ENCODE measurements at places on chromosomes 4 and X.

GRCh38 chrX:44451056-44451455 lies 91.6 kb downstream of the FUNDC1 start:
- no peak for DNase-seq

DNA sequence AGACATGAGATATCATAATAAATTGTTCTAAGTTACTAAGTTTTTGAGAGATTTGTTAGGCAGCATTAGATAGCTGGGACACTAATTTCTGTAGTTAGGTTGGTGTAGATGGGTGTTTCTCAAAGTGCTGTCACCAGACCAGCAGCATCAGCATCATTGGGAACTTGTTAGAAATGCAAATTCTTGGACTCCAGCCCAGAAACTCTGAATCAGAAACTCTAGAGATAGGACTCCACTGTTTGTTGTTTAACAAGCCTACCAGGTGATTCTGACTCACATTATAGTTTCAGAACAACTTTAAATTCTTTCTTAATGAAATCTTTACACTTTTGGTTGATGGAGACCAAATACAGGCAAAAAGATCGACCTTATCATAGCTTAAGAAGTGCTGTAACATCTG lies 173.7 kb downstream of the PABPC4L start:
- DNase-seq: no peak

DNA sequence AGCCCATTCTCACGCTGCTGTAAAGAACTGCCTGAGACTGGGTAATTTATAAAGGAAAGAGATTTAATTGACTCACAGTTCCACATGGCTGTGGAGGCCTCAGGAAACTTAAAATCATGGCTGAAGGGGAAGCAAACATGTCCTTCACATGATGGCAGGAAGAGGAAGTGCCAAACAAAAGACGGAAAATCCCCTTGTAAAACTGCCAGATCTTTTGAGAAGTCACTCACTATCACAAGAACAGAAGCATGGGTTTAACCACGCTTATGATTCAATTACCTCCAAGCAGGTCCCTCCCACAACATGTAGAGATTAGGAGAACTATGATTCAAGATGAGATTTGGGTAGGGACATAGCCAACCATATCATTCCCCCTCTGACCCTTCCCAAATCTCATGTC lies 335.5 kb downstream of the IL15 start:
- no peak for DNase-seq

- DNase-seq: no peak
These were observed 62.9 kb downstream of the ANAPC4 start for GRCh38 chr4:25439918-25440477.

GRCh38 chr4:26424838-26425237 lies 65.4 kb downstream of the CCKAR start:
- no peak for DNase-seq

DNA sequence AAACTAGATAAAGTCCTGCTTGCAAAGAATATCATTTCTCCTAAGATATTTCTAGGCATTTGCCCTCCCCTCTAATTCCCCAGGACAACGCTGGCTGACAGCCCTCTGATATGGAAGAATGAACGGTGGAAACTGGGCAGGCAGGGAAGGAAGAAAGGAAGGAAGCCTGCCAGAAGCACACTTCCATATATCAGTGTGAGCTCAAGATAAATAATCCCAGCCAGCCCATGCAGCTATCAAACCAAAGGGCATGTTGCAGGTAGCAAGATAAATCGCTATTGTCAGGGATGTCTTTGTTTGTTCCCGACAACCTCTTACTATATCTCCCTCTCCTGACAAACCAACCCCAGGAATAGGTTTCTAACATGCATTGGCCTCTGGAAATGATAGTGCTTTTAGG lies 412.8 kb downstream of the HNRNPD start:
- no peak for DNase-seq

DNA sequence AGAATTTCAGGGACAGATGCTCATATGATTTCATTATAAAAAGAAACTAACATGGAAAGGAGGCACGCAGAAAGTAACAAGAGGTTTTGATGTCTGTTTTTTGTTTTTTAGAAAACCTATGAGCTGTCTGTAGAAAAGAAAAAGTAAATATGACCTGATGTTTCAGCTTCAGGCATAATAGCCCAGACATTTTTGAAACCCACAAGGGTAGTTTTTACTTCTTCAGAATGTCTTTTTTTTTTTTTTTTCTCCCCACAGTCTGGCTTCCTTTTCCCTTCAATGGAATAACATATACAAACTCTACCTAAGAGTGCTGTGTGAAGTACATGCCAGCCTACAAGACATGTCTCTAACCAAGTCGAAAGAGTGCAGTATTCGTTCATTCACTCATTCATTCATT lies 18.3 kb upstream of the STX18 start:
- DNase-seq: no peak

DNA sequence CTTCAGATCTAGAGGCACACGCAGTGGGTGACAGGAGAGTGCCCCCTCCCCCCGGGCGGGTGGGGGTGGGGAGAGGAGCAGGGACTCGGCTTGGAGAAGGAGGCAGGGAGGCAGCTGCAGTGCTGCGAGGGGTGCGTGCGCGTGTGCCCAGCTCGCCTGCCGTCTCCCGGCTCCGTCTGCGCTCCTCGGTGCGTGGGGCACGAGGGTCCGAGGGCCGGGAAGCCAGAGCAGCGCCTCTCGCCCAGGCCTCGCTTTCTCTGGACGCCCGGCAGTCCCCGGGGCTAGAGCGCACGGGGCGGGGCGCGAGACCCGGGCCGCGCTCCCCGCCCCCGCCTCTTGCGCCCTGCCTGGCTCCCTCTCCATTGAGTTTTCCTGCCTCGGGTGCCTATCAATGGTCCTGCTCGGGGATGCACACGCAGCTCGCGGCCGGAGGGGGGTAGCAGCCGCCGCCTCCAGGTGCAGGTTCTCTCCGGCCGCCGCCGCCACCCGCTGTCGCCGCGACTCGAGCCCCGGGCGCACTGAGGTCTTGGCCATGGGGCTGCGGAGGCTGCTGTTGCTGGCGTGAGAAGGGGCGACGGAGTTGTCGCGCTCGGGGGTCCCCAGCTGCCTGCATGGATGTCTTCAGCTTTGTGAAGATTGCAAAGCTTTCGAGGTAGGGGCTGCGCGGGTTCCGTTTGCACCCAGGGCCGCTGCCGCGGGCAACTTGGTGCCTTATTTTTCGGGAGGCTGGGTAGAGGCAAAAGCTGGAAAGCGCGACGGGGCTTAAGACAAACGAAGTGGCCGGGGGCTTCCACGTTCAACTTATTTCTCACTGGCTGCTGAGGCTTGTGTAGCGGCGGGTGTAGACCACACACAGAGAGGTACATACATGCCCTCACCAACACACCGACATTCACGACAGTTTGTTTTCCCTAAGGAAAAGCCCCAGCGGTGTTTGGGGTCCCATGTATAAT lies at the start of gene FRMPD4:
TSS of gene FRMPD4 (plus strand) at position 113 of the 953 bp plus-strand sequence. CDS start at position 612, 499 bp downstream.
- no peak for DNase-seq

GRCh38 chr4:38634047-38634759 lies 29.8 kb upstream of the KLF3 start:
- DNase-seq: no peak

DNA sequence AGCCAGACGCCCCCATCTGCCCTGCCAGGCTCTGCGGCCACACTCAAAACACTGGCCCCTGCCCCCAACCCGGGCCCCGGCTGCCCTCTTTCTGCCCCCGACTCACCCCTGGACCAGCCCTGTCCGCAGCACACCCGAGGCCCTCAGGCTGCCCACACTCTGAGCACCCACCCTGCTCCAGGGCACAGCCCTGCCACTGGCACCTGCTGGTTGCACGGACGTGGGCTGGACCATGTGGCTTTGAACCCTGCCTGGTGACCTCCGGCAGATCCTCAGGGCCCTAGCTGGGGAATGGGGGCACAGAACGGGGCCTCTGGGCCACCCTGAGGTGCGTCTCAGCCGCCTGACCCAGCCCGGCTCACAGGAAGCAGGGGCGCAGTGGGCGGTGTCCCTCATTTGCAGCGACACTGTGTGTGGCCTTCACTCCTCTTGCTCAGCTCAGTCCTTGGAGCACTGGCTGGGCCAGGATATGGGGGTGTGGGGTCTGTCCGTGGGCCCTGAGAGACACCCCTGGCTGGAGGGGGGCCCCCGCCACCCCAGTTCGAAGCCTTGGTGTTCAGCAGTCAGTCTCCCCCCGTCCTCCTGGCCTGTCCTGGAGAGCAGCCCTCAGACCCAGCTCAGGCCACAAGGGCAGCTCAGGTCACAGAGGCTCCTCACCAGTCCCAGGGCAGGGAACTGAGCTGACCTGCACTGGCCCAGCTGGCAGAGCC lies 73.2 kb downstream of the FAM53A start:
- DNase-seq: no peak

DNA sequence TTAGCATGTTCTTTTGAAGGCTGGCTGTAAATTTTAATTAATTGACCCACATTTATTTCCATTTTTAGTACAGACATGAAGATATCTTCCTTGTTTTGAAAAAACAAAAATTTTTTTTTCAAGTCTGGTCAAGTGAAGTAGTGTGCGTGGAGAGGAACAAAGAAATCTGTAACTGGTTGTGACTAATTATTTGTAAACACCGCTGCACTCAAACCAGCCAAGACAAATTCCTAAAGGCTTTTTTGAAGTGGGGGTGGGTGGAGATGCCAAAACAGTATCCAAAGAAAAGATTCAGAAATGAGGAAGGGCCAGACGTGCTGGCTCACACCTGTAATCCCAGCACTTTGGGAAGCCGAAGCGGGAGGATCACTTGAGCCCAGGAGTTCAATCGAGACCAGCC lies 88.3 kb downstream of the SHROOM2 start:
- DNase-seq: no peak

DNA sequence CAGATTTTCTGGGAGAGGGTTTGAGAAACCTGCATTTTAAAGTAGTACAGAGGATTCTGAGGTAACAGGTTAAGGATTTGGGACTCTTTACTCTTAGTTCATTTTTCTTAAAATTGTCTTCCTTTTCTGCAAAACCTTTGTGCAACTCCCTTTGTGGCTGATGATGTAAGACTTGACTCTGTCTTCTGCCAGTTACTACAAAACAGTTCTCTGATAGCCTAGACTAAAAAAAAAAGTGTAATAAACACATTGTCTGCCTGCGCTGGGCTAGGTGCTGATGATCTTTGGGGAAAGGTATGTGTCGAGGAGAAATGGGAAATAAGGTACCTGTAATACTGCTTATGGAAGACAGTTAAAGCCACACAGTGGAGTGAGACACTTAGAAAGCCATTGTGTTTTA lies 28.7 kb downstream of the IL13RA1 start:
- no peak for DNase-seq

- no peak for DNase-seq
These were observed 226.7 kb downstream of the ARHGAP10 start for GRCh38 chr4:147958489-147959065.

GRCh38 chrX:16087076-16087475 lies 36.3 kb upstream of the GRPR start:
- no peak for DNase-seq

GRCh38 chr4:106305435-106306055 lies 10.5 kb downstream of the TBCK start:
- DNase-seq: no peak

DNA sequence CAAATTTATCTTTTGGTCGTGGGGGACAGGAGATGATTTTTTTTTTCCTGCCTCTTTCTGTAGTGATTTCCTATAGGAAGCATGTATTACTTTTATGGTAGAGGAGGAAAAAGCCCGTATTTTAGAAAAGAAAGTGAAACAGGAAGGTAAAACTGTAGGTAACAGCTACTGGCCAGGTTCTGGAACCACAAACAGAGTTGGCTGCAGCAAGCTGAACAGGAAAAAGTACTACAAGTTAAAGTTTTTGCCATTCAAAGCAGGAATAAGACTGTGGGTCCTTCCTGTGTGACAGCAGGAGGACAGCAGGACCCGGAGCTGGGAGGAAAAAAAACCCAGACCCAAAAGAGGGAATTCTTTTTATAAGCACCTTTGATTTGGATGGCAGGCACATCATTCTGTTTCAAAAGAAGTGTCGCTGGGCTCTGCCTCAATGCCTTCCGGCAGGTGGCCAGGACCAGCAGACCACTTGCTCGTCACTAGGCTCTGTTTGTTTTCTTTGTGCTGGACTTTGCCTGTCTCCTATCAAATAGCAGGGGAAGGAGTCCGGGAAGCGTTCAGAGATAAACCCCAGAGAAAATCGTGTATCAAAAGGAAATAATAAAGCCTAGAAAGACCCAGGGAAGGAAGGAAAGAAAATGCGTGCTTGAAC lies 277.9 kb downstream of the ADGRA3 start:
- DNase-seq: no peak

Data from effector memory CD4-positive, alpha-beta T cell (primary cell).